AG08395 (cell line): ENCODE measurements at places on chromosomes 5 and 9.

- no peak for DNase-seq
Observed at GRCh38 chr5:139571966-139572365, 10.8 kb downstream of the UBE2D2 start.

DNA sequence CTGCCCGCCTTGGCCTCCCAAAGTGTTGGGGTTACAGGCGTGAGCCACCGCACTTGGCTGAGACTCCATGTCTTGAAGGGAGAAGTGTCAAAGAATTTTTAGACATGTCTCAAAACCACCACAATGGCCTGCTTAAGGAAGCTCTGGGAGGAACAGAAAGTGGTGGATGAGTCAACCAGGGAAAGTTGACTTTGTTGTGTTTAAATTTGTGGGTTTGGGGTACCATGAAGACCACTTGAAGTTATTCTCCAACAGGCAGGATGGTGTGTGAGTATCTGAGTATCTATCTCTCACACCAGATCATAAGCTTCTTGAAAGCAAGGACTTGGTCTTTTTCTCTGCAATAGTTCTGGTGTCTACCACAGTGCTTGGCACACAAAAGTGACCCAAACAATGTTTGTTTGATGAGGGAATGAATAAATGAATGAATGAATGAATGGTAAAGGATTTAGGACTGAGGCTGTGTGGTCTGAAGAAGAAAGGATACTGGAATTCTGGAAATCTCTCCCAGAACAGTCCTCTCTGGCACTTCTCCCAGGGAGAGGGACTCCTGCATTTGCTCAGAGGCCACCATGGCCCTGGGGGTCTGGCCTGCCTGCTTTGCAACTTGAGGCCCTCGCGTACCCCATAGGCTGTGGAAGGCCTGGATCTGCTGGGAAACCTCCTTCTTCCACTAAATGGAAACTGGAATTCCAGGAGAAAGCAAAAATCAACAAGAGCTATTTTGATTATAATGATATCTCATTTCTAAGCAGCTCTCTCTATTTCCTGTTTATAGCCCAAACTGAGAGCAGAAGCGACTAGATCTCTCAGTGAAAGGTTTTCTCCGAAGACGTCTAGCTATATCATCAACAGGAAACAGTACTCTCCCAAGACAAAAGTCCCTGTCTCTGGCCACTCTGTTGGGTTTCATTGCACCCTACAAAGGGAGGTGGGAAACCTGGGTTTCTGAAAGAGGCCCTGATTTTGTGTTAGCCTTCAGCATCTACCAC is 187.9 kb downstream of the PALM2AKAP2 start:
- no peak for DNase-seq

DNA sequence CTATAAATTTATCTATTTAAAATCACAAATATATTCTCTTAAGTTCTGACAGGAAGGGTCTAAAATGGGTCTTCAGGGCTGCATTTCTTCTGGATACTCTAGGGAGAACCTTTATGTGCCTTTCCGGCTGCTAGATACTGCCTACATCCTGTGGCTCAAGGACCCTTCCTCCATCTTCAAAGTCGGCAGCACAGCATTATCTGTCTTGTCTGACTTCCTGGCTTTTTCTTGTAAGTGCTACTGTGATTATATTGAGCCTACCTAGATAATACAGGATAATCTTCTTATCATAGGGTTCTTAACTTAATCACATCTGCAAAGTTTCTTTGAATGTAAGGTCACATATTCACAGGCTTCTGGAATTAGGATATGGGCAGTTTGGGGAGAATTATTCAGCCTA is 943.8 kb upstream of the TYRP1 start:
- DNase-seq = no peak

DNA sequence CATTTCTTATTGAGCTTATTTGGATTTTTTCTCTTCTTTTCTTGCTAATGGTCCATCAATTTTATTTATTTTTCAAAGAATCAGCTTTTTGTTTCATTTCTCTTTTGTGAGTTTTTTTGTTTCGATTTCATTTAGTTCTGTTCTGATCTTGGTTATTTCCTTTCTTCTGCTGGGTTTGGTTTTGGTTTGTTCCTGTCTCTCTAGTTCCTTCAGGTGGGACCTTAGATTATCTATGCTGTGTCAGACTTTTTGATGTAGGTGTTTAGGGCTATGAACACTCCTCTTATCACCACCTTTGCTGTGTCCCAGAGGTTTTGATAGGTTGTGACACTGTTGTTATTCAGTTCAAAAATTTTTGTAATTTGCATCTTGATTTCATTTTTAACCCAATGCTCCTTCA is 119.8 kb downstream of the GABRG2 start:
- no peak for DNase-seq

GRCh38 chr5:132243366-132243977 is 14.0 kb upstream of the PDLIM4 start:
- no peak for DNase-seq

GRCh38 chr5:14190194-14191164 is 47.3 kb downstream of the TRIO start:
- DNase-seq = peak; percentile 89

- no peak for DNase-seq
Observed at GRCh38 chr9:78698371-78698770, 401.4 kb downstream of the PSAT1 start.

- DNase-seq = peak; percentile 88
Observed at GRCh38 chr9:109817846-109818472, 38.0 kb downstream of the PALM2AKAP2 start.

GRCh38 chr5:157020002-157020401 is 38.9 kb downstream of the HAVCR1 start:
- no peak for DNase-seq

- DNase-seq = peak; percentile 55
Observed at GRCh38 chr5:178113141-178113787, at the start of gene N4BP3. Gene N4BP3 (plus strand): TSS chr5:178113532. CDS start chr5:178119584, 6,052 bp downstream.

DNA sequence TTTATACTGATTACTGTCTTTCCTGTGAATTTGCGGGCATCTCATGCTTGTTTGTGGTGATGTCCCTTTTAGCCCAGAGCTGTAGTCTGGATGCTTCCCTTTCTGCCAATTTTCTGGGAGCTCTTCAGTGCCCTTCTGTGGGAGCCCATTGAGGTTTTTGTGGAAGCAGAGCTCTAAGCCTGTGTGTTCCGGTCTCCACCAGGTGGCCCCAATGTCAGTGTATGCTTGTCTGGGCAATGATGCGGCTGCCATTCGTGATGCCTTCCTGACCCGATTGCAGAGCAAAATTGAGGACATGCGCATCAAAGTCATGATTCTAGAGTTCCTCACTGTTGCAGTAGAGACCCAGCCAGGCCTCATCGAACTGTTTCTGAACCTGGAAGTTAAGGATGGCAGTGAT is 35.1 kb downstream of the SH3GLB2 start:
- DNase-seq = peak; percentile 20

DNA sequence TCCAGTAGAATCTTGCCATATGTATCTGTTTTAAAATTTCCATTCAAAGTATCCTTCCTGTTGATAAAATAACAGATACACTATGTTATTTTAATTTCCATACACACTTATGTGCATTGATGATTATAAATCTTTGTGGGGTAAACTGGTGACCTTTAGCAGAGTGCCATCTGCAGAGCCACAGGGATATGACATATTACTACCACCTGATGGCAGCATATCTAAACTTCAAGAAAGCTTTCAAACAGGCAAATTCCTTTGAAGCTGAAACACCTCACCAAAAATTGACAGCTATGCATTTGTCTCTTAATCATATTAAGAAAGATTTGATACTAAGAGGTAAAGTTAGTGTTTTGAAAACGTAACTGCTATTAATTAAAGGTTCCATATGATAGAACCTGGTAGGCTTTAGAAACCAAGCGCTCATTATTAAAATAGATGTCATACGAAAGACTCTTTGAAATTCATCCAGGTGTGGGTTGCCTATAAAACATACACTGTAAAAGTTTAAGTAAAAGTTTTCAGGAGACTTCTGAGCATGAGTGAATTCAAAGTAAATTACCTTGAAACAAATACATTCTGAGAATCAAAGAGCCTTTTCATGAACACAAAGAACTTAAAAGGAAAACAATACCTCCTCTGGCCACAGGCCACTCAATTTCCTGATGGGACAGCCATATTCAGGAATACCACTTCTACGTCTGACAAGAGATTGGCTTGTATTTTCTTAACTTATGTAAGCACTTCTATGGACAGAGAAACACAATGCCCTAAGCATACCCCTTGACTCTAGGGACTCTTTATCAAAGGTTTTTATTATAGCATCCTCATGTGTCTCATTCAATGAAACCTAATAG is 93.3 kb downstream of the KIAA0825 start:
- DNase-seq = peak; percentile 28

DNA sequence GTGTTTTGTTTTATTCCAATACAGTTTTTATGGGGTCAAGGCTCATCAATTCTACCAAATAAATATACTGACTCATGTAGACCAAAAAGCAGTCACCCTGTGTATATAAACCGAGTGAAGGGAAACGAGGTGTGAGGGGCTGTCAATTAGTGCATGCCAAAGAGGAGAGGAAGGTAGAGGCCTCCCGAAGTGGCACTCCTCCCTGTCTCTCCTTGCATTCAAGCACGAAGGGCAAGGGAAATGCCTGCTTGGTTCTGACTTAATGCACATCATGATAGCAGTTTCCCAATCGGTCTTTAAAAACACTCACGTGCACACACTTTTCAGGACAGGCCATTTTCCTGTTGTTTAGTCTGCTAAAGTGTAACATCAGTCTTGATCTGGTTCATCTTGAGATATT is 125.6 kb upstream of the SLCO6A1 start:
- DNase-seq = no peak

GRCh38 chr5:132237141-132237540 is 9.5 kb upstream of the P4HA2 start:
- peak; percentile 41 for DNase-seq

GRCh38 chr9:120765910-120766425 is 27.2 kb downstream of the FBXW2 start:
- DNase-seq = no peak

DNA sequence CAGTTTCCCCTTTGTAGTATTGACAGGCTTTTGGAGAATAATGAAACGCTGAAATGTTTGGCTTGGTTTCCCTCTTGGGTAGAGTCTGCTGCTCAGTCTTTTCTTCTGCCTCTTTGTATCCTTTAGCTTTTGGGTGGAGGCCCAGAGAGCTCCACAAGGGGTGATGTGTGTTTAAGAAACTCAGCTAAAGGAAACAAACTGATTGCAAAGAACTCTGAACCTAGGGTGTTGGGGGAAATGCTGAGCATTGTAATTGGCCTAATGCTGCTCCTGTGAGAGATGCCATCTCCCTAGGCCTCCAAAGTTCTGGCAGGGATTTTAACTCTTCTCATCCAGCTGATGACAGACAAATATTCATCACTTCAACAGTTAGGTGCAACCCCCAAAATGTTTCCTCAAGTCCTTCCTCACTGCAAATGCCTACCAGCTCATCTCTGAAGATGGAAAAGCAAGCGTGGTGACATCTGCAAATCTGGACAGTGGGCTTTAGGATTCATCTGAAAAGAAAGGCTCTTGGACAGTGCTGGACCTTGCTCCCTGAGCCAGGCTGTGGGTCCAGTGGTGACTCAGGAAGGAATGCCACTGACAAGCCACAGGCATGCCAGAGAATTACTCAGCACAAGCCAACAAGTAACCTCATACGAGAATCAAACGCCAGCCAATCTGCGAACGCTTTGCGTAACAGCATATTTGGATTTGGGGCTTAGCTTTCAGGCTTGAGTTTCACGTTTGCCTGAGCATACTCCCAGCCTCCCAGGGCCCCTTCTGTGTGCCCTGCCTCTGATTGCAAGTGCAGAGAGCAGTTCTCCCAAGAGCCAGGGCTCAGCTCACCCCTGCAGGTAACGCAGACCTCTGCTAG is 30.5 kb upstream of the ZSWIM6 start:
- peak; percentile 94 for DNase-seq

- DNase-seq = no peak
Observed at GRCh38 chr9:2395814-2396612, 225.6 kb upstream of the VLDLR start.

DNA sequence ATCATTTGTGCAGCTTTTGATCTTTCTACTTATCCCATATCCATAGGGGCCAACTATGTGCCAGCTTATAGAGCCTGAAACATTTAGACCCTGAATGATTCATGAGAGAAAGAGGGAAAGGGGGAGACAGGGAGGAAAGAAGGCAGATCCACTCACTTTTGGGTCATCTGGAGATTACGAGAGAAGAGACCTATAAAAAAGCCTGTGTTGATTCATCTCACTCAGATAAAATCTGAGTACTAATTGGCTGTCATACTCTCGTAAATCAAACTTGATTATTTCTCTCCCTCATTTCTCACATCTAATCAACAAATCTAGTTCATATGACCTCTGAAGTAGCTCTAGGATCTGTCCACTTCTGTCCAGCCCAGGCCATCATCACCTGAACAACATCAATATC is 137.1 kb downstream of the ARL15 start:
- no peak for DNase-seq

DNA sequence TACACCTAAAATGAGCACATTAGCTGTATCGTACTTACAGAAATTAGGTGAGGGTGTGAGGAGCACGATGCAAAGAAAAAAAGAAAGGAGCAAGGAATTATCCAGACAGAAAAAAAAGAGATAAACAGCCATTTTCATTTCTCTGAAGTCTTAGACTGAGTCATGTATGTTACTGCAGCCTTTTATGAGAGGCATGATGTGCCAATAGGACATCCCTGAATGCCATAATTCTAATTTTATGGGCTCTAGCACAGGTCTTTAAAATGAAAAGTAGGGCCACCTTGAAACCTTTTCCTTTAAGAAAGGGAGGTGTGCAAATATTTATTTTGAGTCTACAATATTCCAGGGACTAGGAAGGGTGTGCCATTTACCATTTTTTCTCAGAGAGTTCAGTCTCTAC is 74.1 kb upstream of the PTPRD start:
- DNase-seq = no peak

- no peak for DNase-seq
Observed at GRCh38 chr5:62550103-62550502, 28.5 kb upstream of the LRRC70 start.

DNA sequence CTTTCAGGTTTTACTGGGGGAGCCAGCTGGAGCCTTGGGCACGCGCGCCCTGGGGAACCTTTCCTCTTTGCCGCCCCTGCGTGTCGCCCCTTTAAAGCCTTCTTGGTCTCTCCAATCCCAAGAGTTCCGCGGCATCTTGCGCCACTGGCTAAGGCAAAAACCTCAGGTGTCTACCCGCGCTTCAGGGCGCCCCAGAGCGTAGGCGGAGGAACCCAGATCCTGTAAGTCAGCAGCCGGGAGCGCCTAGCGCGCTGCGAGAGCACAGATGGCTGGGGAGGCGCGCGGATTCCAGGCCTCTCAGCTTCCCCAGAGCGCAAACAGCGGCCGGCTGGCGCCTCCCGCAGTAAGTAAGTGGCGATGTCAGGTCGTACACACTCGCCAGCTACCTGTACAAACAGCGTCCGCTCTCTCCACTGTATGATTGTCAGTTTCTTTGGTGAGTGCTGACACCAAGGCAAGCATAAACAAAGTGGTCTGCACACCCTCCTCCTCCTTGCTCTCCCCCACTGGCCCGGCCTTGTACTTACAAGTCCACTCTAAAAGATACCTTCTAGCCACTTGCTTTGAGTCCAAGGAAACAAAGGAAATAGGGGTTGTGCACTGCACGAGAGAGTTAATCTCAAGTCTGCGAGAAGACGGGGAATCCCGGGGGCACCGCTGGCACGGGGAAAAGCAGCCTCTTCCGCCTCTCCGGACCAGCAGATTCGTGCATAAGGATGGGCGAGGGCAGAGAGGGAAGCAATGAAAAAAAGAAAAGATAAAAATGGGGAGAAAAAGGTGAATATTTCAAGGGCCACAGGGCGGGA is 2.9 kb downstream of the HTR1A start:
- no peak for DNase-seq
